ENCODE measurements at places on chromosomes 11 and 22. TPM values are rescaled to one million over a fixed set of nuclear protein-coding genes. Genes with fewer than 3 reads are reported as not detected.

- DNase-seq, result no peak
- no peaks in the 10 kb centered on the region for H3K27me3 ChIP-seq
- H3K4me1 ChIP-seq, result no peaks in the 10 kb centered on the region
- H3K27ac ChIP-seq, result no peak within 1 kb of the TSS
- H3K36me3 ChIP-seq, result no peaks in the 10 kb centered on the region
Measured at GRCh38 chr11:56491270-56491669, at the start of gene OR5M8. Gene OR5M8, minus strand, starts transcription at chr11:56491370. Its CDS starts 0 bp downstream, at chr11:56491370.

- no peak overlapping the region for H3K27ac ChIP-seq
- H3K4me3 ChIP-seq, result no peak overlapping the region
- H3K4me1 ChIP-seq, result no peaks in the 10 kb centered on the region
- no peaks in the 10 kb centered on the region for H3K27me3 ChIP-seq
- DNase-seq, result no peak
Measured at GRCh38 chr22:20970939-20971657, 4.0 kb downstream of the AIFM3 start.

GRCh38 chr11:2428322-2428795 lies 16.0 kb downstream of the TRPM5 start:
- no peaks in the 10 kb centered on the region for H3K27me3 ChIP-seq
- H3K4me3 ChIP-seq, result no peak overlapping the region
- no peaks in the 10 kb centered on the region for H3K36me3 ChIP-seq
- DNase-seq, result peak; percentile 84

DNA sequence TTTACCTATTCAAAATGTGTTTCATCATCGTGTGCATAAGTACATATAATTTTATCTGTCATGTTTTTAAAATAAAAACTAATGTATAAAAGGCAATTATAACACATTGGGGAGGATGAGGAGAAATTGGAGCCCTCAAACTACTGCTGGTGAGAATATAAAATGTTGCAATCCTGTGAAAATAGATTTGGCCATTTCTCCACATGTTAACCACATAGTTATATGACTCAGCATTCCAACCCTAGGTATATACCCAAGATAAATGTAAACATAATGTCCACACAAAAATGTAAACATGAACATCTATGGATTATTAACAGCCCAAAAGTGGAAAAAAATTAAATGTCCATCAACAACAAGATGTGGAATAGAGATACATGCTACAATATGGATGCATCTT lies 928.0 kb upstream of the FAT3 start:
- no peak for DNase-seq
- H3K4me3 ChIP-seq, result no peak overlapping the region
- no peaks in the 10 kb centered on the region for H3K4me1 ChIP-seq
- H3K27me3 ChIP-seq, result no peaks in the 10 kb centered on the region
- H3K36me3 ChIP-seq, result no peaks in the 10 kb centered on the region
- H3K27ac ChIP-seq, result no peak overlapping the region

DNA sequence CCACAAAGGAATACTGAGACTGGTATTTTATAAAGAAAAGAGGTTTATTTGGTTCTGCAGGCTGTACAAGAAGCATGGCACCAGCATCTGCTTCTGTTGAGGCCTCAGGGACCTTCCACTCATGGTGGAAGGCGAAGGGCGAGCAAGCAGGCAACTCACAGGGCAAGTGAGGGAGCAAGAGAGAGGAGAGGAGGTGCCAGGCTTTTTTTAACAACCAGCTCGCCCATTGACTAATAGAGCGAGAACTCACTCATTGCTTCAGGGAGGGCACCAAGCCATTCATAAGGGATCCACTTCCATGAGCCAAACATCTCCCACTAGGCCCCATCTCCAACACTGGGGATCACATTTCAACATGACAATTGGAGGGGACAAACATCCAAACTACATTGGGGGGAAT lies 1.2 kb downstream of the PTS start:
- H3K4me3 ChIP-seq, result no peak overlapping the region
- H3K4me1 ChIP-seq, result peaks cover 17% of the 10 kb centered on the region
- peaks cover 3% of the 10 kb centered on the region for H3K27me3 ChIP-seq
- H3K36me3 ChIP-seq, result peaks cover 9% of the 10 kb centered on the region

GRCh38 chr11:124892750-124893454 lies 4.8 kb downstream of the ROBO4 start:
- no peak overlapping the region for H3K27ac ChIP-seq
- no peaks in the 10 kb centered on the region for H3K36me3 ChIP-seq
- H3K4me1 ChIP-seq, result no peaks in the 10 kb centered on the region
- DNase-seq, result no peak
- H3K27me3 ChIP-seq, result peaks cover 35% of the 10 kb centered on the region

DNA sequence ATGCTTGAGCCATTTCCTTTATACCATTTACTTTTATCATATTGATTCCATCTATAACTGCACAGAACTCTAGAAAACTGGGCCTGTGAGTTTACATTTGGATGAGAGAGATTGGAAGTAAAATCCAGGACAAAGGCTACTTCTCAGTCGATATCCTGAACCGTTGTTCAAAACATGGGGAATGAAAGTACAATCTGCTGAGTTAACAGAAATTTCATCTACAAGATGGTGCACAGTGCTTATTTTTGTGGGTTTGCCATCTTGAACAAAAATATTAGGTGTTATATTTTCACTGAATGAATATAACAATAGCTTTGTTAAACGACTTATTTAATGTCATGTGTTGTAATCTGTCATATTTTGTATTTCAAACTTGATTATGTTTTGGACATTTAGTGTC lies 622.6 kb downstream of the LUZP2 start:
- H3K4me1 ChIP-seq, result no peaks in the 10 kb centered on the region
- no peaks in the 10 kb centered on the region for H3K36me3 ChIP-seq
- H3K27me3 ChIP-seq, result no peaks in the 10 kb centered on the region
- no peak for DNase-seq
- no peak overlapping the region for H3K4me3 ChIP-seq

DNA sequence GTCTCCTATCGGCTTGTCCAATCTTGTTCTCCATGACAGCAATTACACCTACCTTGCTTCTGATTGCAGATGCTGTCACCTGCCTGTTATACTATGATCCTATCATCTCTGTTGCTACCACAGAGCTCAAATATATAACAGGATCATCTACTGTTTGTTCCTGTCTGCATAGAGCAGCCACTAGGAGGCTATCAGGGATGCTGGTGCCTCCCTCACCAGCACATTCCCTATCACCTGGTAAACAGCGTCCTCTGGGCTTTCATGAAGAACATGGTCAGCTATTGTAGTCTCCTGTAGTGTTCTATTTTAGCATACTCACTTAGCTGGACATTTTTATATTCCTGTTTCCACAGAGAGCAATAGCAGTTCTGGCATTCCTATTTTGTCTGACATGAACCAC lies 87.8 kb upstream of the FAT3 start:
- no peaks in the 10 kb centered on the region for H3K27me3 ChIP-seq
- H3K27ac ChIP-seq, result no peak overlapping the region
- no peak overlapping the region for H3K4me3 ChIP-seq
- no peak for DNase-seq
- H3K4me1 ChIP-seq, result no peaks in the 10 kb centered on the region
- H3K36me3 ChIP-seq, result no peaks in the 10 kb centered on the region

DNA sequence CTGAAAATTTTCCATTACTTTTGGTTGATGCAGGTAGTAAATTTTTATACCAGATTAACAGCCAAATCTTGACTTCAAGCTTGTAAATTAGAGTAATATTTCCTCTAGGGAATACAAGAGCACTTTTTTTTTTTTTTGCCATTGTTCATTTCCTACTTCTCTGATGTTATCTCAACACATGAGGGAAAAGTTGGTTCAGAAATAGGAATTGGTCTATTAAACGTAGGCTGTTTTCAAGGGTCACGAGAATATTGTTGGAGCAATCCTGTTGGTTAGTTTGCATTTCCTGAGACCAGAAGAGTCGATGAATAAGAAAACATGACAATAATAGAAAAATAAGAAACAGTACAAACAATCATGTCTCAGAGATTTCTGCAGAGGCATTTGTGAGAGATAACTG lies 453.9 kb upstream of the CCDC179 start:
- no peaks in the 10 kb centered on the region for H3K27me3 ChIP-seq
- DNase-seq, result no peak
- H3K4me3 ChIP-seq, result no peak overlapping the region

GRCh38 chr11:60987577-60988277 lies 16.2 kb downstream of the CD6 start:
- H3K4me3 ChIP-seq, result no peak overlapping the region
- peaks cover 63% of the 10 kb centered on the region for H3K4me1 ChIP-seq
- H3K36me3 ChIP-seq, result peaks cover 47% of the 10 kb centered on the region
- DNase-seq, result no peak

XRRA1 gene
- total RNA-seq, result 15.3 TPM

CHST1 gene
- not detected for total RNA-seq
